Activated CD4-positive, alpha-beta T cell treated with anti-CD3 and anti-CD28 coated beads, Interleukin-2, amount 50 U/mL, for 4 hours (primary cell): ENCODE measurements at places on chromosomes 3 and 15.

DNA sequence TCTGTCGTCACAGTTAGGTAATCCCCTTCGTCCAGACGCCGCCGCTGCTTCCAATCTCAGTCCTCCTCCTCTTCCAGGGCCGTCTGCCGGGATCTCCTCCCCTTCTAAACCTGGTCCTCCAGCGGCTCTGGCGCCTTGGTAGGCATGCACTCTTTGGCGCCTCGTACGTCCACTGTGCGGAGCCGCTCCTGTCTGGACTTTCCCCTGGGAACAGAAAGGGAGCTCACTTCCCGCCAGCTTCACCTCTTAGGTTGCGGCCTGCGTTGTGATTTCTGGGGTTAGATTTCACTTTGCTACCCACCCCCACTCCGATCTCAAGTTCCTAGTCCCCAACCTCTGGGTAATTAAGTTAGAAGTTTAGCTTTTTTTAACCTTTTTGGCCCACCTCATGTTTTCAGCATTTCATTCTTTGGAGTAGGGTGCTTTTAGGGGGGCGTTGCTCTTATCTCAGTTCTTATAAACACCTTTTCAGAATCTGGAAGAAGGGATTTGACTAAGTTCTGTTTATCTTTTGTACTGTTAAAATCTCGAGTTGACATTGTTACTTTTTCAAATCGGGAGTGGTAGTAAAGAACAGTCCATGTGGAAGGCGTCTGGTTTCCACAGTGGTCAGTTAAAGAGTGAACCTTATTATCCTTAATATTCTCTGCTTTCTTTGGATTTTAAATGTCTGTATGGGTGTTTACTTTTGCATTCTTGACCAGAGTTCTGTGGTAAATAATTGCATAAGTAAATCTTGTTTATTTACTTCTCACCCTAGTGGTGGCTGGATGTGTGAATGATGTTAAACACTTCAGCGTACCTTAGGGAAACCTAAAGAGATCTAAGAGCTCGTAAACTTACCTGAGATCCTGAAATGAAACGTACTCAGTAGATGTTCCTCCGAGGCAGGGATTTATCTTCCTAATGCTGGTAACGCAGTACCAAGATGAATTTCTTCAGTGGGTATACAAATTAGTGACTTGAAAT lies 611 bp downstream of the CTDSPL2 start:
- DNase-seq = no peak

DNA sequence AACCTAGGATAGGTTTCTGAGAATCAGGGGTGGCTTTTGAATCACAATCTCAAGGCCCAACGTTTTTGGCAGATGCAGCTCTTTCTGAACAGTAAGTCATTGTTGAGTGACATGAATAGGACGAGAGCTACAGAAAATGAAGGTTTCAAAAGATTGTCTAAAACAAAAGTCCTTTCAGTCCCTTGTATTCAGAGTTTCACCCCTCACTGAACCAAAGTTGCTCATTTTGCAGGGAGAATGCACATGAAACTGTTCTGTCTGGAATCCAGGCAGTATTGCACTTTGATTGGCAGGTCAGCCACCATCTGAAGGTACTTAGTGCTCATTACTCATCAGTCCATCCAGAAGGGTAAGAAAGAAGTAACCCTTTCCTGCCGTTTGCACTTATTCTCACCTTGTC lies 24.1 kb upstream of the RASGRP1 start:
- DNase-seq = no peak

GRCh38 chr15:82303956-82304777 lies 41.5 kb downstream of the SAXO2 start:
- DNase-seq = no peak

DNA sequence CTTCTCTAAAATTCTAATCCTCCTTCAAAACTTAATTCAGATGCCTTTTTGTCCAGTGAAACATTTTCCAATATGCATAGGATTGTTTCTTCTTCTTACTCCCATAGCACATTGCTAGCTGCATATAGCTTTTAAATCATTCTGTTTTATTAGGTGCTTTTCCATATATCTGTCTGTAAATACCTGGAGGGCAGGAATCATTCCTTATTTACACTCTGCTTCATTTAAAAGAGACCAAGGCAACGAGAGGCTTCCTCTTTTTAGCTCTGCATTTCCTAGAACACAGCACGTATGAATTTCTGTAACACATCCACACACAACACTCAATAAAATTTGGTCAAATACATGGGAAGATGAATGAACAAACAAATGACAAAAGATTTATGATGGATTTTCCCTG lies 43.5 kb upstream of the KPNA4 start:
- DNase-seq = no peak

DNA sequence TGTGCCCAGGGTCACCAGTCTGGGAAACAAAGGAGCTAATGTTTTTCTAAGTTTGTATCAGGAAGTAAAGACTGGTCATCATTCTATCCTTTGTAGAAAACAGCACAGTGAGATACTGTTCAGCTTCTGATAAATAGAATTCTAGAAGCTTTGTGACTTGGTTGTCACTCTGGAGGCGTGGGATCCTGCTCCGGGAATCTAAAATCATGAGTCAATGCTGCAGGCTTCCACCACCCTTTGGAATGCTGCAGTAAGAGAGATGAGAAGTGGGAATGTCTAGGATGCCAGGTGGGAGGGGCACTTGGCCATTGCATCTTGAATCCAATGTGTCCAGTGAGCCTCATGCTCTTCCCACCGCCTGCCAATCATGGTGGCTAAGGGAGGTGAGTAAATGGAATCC lies 40.9 kb downstream of the SAMMSON start:
- DNase-seq = no peak

DNA sequence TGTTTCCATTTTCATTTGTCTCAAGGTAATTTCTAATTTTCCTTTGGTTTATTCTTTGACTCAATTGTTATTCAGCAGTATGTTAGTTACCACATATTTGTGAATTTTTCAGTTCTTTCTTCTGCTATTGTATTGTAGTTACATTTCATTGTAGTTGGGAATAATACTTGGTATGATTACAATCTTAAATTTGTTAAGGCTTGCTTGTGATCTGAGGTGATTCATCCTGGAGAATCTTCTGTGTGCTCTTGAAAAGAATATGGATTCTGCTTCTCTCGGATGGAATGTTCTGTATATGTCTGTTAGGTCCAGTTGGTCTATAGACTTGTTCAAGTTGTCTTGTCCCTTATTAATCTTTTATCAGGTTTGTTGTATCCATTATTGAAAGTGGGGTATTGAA lies 63.4 kb upstream of the VEPH1 start:
- DNase-seq = no peak

GRCh38 chr15:89299896-89300295 lies 34.7 kb downstream of the POLG start:
- no peak for DNase-seq

- no peak for DNase-seq
These were observed 2.2 kb upstream of the NR2F2 start for GRCh38 chr15:96328181-96328876.

DNA sequence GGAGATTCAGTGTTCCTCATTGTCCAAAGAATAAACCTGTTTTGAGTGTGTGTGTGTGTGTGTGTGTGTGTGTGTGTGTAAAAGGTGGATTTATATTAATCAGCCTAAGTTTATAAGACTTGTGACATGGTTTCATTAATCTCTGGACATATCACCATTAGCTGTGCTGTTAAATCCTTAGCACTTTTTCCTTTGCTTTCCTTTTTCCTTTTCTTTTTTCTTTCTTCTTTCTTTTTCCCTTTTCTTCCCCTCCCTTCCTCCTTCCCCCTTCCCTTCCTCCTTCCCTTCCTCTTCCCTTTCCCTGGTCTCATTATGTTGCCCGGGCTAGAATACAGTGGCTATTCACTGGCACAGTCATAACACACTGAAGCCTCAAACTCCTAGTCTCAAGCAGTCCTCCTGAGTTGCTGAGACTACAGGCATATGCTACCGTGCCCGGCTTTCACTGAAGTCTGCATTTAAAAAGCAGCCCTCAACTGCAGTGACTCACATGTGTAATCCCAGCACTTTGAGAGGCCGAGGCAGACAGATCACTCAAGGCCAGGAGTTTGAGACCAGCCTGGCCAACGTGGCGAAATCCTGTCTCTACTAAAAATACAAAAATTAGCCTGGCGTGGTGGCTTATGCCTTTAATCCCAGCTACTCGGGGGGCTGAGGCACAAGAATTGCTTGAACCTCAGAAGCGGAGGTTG lies 28.6 kb upstream of the ITPKA start:
- DNase-seq = no peak

GRCh38 chr15:28956491-28956890 lies 70.7 kb downstream of the APBA2 start:
- DNase-seq = no peak

- DNase-seq = no peak
These were observed 8.5 kb downstream of the HTR3D start for GRCh38 chr3:184040010-184040409.

DNA sequence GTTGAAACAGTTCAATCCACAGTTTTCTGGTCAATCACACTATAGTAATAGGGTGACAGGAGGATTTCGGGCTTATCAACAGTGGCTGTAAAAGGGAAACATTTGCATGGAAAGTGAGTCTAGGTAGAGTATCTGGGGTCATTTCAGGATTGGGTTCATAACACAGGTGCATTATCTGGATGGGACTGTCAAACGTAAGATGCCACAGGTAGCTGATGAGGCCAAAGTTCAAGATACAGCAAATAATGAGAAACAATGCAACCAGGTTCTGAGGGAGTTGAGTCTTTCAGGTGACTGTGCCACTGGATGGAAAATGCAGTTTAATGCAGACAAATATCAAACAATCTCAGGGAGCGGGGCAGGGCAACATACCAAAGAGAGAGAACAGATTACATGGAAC lies 62.2 kb downstream of the WDR76 start:
- no peak for DNase-seq

DNA sequence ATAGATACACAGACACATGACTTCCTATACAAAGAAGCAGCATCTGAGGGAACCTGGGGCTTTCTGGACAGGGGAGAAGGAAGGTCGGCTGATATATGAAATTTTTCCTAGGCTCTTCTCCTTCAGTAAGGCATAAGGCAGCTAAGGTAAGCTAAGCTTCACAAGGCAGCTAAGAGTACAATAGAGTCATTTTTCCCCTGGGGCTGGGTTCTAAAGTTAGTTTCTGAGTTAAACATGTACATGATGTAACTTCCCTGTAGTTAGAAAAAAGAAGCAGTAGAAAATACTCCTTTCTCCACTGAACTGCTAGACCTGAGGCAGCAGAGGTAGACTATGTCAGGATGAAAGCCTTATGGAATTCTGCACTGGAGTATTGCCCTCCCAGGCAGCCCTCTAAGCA lies 109.6 kb downstream of the PLD1 start:
- no peak for DNase-seq

- DNase-seq = no peak
These were observed 28.6 kb downstream of the FAM174B start for GRCh38 chr15:92627014-92627413.

GRCh38 chr3:146326875-146327543 lies 76.1 kb upstream of the PLSCR4 start:
- no peak for DNase-seq

DNA sequence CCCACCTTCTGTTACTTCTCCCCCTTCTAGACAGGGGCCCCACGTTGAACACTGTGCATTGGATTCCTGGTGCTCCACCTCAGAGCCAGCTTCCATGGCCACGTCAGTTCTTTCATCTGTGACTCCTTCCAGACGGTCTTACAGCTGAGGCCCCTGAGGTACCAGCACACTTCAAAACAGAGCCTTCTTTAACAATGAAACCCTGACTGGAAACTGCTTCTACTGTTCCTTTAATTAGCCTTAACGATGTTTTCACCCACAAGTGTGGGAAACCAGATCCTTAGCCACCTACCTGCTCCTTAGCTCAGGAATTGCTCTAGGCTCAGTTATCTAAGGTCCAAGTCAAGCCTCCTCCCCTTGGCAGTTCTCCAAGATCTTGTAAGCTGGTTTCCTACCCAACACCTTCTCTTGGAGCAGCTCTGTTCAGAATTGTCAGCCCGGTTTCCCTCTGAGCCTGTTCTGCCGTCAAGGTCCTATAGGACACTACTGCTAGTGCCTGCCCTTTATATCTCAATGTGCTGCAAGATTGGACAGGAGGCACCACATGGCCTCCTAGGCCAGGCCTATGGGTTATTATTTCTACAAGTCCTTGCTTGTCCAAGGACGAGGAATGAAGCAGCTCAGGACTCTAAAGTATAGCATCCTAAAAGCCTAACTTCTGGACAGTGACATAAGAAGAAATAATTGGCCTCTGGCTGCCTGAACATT lies 80.7 kb downstream of the FMN1 start:
- no peak for DNase-seq

DNA sequence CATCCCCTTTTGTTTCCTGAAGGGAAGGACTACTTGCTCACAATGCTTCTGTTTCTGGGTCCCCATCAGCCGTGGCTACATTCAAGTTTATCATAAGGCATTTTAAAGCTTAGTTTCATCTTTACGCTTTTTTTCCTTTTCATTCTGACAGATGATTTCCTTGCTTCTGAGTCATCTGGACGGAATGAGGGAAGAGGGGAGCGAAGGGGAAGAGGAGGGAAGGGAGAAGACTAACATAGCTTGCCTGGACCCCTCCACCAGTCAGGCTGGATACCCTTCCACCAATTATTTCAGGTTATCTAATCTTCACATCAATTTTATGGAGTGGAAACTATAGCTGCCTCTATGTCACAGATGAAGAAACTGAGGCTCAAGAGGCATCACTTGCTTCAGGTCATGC lies 27.6 kb downstream of the FAM3D start:
- no peak for DNase-seq

DNA sequence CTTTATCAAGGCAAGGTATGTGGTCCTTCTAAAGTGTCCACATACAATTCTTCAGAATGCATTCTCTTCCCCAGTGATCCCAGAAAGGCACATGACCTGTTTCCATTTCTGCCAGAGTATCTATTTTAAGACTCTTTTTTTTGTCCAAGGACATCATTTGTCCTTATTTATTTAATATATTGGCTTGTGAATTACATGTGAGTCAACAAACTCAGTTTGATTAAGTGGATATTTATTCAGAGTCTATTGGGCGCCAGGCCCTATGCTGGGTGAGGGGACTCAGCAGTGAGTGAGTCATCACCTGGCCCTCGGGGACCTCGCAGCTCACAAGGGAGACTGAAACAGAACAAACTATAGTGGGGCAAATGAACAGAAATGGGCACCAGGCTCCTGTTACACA lies 136.8 kb downstream of the SNRK start:
- no peak for DNase-seq

DNA sequence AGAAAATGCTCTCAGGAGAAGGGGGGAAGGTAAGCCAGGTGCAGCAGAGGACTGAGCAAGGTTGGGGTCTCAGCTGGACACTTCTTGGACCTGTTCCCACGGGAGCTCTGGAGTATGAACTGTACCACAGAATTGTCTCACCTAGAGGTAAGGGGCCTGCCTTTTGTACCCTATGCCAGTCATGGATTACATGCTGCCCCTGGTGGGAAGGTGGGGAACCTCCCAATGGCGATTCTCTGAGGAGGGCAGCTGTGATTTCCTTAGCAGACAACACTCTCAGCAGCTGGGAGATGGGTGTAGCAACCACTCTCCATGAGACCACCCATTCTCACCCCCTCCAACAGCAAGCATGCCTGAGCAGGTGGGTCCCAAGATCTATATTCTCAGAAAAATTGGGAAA lies 329.4 kb upstream of the CTNNB1 start:
- no peak for DNase-seq

GRCh38 chr3:127899766-127900165 lies 15.3 kb upstream of the KBTBD12 start:
- DNase-seq = no peak

GRCh38 chr15:68010361-68011153 lies 43.6 kb upstream of the PIAS1 start:
- DNase-seq = no peak
